ENCODE measurements at places on chromosomes 4 and X.
A peak's percentile ranks its signal among the peaks of the same experiment; 100 is the strongest.

DNA sequence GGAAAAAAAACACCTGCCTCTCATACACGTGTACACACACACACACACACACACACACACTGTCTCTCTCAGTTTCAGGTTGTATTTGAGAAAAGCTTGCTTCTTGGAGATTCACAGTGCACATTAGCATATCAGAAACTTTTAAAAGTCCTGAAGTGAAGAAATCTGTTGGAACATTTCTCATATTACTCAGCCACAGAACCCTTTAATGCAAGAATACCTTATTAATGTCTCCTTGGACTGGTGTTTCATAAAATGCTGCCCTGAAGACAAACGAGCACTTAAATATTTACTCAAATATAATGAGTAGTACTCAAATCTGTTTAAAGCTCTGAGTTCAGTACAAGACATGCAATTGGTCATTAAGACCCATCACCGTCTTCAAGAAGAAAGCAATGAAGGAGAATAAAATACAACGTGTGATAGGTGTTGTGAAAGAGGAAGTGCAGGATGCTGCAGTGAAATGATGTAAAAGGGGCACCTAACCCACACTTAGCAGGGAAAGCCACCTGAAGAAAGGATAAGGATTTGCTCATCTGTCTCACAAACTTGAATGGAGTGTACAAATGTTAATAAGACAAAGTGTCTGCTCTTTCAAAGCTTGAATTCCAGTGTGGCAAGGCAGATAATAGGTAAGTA, 57.0 kb downstream of the DCLK2 start:
- DNase-seq: no peak

DNA sequence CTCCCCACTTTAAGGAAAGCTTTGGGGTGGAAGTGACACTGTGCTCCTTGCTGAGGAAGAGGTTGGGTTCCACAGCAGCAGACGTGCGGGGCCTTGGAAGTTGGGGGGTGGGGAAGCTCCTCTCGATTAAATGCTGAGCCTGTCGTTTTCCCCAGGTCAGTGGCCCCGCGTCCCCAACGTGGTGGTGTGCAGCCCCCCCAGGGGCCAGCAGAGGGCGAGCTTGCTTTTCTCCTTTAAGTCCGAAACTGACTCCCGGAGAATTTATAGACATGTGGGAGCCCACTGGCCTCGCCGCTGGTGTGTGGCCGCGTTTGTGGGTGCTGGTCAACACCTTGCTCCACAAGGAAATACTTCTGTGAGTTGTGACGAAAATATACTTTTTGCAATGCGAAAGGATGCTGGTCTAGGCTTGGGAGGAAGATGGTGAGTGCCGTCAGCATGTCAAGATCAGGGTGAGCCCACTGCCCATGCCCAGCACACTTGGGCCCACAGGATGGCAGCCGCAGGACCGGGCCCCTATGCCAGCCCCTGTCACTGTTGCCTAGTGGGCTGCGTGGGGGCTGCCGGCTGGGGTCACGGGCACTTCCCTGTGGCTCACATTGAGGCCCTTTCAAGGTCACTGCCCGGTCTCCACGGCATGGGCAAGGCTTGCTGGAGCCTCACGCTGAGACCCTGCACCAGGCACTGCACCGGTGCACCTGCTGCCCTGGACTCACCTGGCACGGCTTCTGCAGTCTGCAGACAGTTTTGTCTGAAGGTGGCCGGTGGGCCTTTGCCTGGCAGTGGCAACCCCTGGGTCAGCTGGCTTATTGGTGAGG, 9.4 kb downstream of the UVSSA start:
- DNase-seq: no peak

DNA sequence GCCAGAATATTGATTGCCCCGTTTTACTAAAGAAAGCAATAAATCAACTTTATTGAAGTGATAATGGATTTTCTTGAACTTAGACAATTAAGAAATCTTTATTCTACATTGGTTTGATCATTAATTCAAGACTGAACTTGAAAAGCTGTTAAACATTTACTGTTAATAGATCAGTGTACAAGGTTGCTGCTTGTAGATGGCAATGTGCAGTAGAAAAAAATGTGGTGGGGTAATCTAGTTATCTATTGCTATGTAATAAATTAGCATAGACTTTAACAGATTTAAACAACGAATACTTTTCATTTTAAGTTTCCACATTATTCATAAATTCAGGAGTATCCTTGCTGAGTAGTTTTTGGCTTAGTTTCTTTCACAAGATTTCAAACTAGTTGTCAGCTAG, 612.5 kb downstream of the ACTRT1 start:
- DNase-seq: no peak

DNA sequence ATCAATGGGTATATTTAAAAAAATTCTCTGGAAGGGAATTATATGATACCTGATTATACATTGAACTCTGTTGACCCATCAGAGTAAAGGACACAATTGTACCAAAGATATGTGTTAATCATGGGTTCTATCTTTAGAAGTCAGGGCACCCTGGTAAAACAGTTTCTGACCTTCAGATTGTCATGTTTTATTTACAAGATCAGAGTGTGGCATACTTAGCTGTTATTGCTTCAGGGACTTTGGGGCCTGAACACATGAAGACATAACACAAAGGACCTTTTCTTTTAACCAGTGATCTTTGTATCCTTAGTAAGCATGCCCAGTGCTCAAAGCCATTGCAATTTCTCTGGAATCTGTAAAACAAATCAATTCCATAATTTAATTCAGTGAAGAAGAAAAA, 204.8 kb upstream of the RPS6KA3 start:
- DNase-seq: no peak

DNA sequence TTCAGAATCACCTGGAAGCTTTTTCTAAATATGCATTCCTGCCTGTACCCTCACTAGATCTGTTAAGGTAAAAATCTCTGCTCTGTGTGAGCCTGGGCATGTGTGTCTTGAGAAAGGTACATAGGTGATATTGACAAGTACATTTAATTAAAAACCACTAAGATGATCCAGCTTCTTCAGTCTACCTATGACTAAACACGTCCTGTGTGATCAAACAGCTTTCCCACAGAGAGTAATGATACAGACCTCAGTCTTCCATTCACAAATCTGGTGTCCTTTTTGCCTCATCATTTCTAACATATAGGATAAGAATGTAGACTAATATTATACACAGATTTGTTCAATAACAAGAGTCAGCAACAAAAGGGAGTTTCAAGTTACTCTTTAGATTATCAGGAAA, 42.6 kb downstream of the GALNT7 start:
- DNase-seq: no peak

DNA sequence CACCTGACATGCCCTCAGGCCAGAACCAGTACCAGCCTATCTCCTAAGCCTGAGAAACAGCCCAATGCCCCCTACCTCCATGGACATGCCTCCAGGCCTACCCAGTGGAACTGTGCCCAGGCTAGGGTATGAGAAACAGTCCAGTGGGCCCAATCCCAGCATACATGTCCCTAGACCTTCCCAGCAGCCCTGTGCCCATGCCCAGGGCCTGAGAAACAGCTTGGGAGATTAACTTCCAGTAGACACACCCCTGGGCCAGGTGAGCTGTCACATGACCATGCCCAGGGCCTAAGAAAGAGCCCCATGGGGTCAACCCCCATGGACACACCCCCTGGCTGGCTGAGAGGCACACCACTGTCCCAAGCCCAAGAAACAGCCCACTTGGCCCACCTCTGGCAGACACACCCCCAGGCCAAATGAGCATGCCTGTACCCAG, 78.8 kb downstream of the CBR4 start:
- no peak for DNase-seq

DNA sequence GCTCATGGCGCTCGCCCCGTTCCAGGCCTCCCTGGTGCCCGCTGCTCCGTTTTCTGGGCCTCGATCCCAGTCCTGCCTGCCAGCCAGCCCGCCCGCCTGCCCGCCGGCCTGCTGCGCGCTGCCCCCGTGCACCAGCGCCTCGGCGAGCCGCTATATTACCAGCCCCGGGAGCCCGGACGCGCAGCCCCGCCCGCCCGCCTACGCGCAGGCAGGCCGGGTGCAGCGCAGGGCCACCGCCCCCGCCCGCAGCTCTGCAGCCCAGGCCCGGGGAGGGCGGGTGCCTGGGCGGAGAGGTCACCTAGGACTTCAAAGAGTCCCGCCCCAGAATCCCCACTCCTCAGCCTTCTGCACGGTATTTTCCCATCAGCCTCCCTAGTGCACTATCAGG, at the start of gene MAOB:
TSS of gene MAOB (minus strand) at position 157 of the 388 bp plus-strand sequence. CDS start at position 6, 151 bp downstream.
- peak; percentile 34 for DNase-seq

DNA sequence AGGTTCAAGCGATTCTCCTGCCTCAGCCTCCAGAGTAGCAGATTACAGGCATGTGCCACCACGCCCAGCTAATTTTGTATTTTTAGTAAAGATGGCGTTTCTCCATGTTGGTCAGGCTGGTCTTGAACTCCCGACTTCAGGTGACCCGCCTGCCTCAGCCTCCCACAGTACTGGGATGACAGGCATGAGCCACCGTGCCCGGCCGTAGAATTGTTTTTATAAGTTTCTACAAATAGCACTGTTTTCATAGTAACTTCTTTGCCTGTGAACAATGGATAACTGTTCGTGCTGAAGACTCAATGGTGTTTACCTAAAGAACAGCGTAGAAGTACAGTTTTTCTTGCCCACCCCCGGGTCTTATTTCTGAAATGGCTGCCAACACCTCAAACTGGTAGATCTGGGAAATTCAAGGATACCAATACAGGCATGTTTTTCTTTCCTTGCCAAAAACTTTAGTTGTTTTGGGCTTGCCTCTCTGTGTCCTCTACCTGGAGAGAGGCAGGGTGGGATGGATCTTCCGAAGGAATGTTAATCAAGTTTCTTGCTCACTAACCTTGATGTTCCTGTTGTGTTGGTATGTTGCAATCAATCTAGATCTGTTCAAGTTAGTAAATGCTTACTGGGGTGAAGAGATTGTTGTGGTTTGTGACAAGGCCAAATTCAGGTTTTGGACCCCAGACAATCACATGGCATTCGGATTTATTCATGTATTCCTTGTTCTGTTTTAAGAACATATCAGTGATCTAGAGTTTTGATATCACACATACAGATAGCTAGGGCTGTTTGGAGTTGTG, 2.8 kb upstream of the RUFY3 start:
- no peak for DNase-seq

GRCh38 chrX:119759248-119759766, 919 bp downstream of the SOWAHD start:
- no peak for DNase-seq

- peak; percentile 11 for DNase-seq
Measured at GRCh38 chr4:162952232-162952631, 214.5 kb downstream of the NAF1 start.

DNA sequence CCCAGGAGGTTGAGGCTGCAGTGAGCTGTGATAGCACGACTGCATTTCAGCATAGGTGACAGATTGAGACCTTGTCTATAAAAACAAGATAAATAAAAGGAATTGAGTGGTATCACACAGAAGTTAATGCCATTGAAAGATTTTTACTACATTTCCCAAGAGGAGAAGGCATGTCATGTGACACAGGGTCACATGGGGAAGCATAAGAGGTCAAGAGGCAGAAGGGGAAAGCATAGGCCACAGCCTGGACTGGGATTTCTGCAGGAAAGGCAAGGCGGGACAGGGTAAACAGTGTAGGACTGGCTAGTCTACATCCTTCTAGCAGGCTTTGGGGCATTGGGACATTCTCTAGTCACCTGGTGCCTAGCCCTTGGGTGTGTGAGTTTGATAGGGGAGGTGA, 88.6 kb downstream of the PDGFRA start:
- DNase-seq: no peak

GRCh38 chrX:130805903-130806302, 97.1 kb downstream of the ENOX2 start:
- DNase-seq: no peak

- no peak for DNase-seq
Measured at GRCh38 chr4:64340218-64341110, 68.8 kb downstream of the TECRL start.
